ENCODE measurements at places on chromosomes 3 and 15. TPM values are rescaled to one million over a fixed set of nuclear protein-coding genes. Genes with fewer than 3 reads are reported as not detected.

DNA sequence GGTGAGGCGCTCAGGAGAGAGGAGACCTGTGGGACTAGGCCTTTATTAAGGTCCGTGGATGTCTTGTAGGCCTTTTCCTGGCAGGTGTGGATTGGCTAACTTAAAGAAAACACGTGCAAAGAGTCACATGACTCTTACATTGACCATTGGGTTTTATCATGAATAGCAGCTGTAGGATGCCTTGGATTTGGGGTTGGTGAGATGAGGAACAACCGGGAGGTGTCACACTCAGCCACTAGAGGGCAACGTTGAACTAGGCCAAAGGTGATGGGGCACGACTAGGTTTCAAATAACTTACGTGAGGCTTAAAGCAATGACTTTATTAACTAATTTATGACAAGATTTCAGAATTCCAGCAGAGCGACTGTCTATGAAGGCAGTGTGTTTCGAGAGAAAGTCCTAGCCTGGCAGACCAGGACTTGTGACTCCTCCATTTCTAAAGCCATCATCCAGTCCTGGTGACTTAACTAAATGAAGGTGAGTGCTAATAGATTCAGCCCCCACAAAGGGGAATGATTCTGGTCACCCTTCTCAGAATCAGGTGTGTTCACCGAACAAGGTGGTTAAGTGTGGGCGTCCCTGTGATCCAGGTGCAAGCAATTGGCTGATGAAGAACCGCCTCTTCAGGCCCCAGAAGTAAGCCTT is 345.6 kb downstream of the MCTP2 start:
- no peak for DNase-seq
- H3K27ac ChIP-seq: no peak overlapping the region
- H3K4me3 ChIP-seq: no peak overlapping the region
- H3K36me3 ChIP-seq: no peaks in the 10 kb centered on the region

DNA sequence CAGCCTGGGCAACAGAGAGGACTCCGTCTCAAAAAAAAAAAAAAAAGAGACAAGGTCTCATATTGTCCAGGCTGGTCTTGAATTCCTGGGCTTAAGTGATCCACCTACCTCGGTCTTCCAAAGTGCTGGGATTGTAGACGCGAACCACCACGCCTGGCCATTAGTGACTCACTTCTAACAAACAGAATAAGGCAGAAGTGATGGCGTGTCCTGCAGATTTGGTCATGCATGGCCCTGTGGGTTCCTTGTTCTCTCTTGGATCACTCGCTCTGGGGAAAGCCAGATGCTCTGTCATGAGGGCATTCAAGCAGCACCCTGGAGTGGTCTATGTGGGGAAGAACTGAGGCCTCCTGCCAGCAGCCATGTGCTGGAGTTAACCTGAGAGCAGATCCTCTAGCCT is 27.4 kb upstream of the TJP1 start:
- H3K4me3 ChIP-seq: no peak overlapping the region
- H3K4me1 ChIP-seq: no peaks in the 10 kb centered on the region
- H3K27ac ChIP-seq: no peak overlapping the region
- DNase-seq: no peak
- H3K36me3 ChIP-seq: no peaks in the 10 kb centered on the region

DNA sequence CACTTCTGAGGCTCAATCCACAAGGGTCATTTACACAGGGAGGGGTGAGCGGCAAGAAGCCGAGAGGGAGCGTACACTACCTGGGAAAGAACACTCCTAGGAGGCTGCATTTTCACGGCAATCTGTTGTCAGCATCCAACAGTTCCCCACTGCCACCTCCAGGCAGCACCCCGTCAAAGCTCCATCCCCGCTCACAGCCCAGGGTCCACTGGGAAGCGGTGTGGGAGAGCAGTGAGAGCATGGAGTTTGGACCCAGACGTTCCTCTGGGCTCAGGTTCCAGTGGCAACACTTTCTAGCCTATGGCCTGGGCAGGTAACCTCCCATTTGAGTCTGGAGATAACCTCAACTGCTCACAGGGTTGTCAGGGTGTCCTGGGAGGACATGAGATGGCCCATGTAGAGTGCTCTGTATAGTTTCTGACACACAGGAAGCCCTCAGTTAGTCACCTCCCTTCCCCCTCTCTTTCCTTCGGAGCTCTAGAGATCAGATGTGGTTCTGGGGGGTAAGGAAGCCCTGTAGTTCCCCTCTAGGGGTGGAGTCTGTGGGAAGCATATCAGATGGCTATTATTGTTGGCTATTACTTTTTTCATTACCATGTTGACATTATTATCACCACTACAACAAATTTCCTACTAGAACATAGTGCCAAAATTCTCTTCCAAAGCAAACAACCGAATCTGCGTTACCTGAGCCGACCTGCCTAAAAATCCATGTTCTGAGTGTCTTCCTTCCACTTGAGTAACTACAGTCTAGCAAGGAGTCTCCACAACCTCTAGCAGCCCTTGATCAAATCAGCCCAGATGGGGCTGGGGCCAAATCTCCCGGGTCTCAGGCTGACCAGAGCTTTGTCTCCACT is 29.1 kb downstream of the RUVBL1 start:
- no peaks in the 10 kb centered on the region for H3K27me3 ChIP-seq
- DNase-seq: no peak
- no peaks in the 10 kb centered on the region for H3K4me1 ChIP-seq
- peaks cover 26% of the 10 kb centered on the region for H3K36me3 ChIP-seq

GRCh38 chr3:72769758-72770540 is 78.3 kb downstream of the SHQ1 start:
- H3K36me3 ChIP-seq: peaks cover 4% of the 10 kb centered on the region
- no peak overlapping the region for H3K27ac ChIP-seq
- no peak overlapping the region for H3K4me3 ChIP-seq
- H3K27me3 ChIP-seq: no peaks in the 10 kb centered on the region

DNA sequence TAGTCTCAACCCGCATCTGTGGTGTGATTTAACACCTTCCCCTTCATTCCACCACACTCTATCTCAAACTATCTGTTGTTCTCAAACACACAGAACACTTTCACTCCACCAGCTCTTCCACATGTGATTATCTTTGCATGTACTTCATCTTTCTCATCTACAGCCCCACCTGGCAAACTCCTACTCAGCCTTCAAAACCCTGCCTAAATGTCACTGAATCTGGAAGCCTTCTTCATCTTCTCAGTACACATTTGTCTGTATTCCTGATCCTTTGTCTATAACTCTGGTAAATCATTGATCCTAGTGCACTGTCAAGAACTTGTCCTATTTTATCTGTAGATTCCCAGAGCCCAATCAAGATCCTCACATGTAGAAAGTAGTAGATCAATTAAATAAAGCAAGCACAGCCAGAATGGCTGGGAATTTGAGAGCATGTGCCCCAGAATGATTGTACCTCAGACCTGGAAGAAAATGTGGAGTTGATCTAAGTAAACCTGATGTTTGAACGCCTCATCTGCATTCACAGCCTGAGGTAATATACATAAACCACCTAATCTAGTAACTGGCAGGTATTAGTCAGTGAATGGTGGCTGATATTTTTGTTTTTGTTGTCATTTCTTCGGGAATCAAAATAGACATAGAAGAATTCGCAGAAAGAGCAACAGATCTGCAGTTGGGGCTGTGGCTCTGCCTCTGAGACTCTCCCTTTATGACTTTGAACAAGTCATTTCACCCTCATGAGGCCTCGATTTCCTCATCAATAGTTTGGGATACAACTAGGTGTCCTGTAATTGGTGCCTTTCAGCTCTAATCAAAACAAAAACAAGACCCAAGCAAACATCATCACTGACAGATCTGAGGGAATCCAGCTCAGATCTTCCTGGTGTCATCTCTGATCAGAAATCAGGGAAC is 28.0 kb upstream of the MAGEF1 start:
- no peak overlapping the region for H3K4me3 ChIP-seq
- H3K36me3 ChIP-seq: no peaks in the 10 kb centered on the region
- no peak for DNase-seq
- peaks cover 5% of the 10 kb centered on the region for H3K27me3 ChIP-seq

DNA sequence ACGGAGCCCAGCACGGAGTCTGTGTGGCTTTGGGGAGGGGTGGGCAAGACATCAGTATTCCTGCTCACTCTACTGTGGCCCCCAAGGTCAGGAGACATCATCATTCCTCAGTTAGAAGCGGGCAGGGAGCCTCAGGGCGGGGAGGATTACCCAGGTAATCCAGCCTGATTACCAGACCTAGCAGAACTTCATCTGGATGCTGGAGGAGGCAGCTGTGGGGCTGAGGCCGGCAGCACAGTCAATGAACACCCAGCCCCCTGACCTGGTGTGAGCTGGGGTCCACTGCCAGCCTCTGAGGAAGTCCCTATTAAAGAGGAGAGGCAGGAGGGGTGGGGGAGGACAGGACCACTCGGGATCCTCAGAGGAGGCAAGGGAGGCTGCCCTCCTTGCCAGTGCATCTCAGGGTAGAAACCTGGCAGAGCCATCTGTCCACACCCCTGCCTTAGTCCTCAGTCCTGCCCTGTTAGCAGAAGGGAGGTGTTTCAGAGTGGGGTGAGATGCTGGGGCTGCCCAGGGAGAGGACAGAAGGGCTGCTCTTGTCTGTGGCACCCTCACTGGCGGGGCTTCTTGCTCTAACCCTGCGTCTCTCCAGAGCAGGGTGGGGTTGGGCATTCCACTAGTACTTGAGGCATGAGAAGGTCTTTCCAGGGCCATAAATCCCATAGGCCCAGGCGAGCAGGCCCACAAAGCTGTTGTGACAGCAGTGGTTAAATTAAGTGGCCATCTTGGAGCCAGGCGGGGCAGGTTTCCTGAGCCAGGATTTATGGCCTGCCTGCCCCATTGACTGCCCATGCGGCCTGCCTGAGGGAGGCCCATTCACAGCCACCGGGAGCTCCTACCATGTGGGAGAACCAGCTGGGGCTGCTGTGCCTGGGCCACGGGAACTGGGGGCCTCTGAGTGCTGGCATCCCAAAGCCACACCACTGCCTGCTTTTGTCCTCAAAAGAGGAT is 82.1 kb downstream of the LINGO1 start:
- 0 out of 2 replicates have a peak, but pooled peaks cover 2% of the 10 kb centered on the region for H3K27me3 ChIP-seq
- no peaks in the 10 kb centered on the region for H3K36me3 ChIP-seq
- H3K27ac ChIP-seq: no peak overlapping the region
- H3K4me3 ChIP-seq: no peak overlapping the region

DNA sequence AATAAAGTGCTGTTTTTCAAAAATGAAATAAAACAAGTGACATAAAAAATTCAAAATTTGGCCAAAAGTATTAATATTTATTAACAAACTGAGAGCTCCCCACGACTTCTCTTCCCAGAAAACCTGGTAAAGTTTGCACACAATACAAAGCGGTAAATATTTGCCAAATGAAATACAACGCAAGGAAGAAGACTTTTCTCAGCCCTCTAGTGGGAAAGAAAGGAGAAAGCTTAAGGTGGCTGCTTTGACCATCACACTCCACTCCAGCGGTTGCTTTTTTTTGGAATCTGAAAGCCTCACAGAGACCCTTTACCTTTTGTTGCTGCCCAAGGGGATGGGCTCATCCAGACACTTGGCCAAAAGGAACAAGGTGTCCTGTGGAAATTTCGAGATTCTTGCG is 1.1 kb upstream of the GK5 start:
- H3K27me3 ChIP-seq: no peaks in the 10 kb centered on the region
- no peak overlapping the region for H3K4me3 ChIP-seq
- H3K27ac ChIP-seq: no peak overlapping the region
- no peaks in the 10 kb centered on the region for H3K36me3 ChIP-seq
- no peak for DNase-seq

DNA sequence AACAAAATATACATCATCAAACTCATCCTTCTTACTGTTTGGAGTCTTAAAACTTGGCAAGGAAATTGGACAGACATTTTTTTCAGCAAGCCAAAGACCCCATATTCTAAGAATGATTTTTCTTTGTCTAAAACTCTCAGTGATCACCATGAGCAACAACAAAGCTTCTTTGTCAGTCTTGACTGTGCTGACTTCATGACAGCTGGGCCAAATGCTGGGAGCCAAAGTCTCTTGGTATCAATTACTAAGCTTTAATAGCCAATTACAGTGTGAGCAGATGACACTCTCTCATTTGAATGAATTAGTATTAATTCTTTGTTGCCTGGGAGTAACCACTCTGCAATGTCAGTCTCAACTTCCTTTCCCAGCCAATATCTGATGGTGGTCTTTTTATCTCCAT is 48.1 kb upstream of the GK5 start:
- H3K4me3 ChIP-seq: no peak overlapping the region
- no peaks in the 10 kb centered on the region for H3K4me1 ChIP-seq
- no peaks in the 10 kb centered on the region for H3K36me3 ChIP-seq
- no peak overlapping the region for H3K27ac ChIP-seq

DNA sequence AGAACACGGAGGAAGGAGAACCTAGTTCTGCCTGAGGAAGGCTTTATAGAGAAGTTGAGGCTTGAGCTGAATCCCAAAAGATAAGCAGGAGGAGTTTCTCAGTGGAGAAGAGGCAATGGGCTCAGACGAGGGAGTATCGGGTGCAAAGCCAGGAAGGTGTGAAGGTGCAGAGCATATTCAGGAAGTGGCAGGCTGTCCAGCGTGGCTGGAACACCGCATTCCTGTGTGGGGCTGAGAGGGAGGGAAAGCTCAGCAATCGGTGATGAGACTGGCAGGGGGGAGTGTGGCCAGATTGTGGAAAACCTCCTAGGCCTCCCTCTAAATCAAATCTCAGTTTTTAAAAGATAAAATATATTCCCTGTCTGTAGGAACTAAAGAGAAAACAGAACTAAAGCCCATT is 63.0 kb downstream of the ARHGAP31 start:
- peaks cover 28% of the 10 kb centered on the region for H3K4me1 ChIP-seq
- DNase-seq: no peak
- peak overlapping the region; percentile 33 for H3K27ac ChIP-seq
- 0 out of 2 replicates have a peak overlapping the region, but pooled peaks have one; percentile 19 for H3K4me3 ChIP-seq
- H3K27me3 ChIP-seq: no peaks in the 10 kb centered on the region
- H3K36me3 ChIP-seq: no peaks in the 10 kb centered on the region

DNA sequence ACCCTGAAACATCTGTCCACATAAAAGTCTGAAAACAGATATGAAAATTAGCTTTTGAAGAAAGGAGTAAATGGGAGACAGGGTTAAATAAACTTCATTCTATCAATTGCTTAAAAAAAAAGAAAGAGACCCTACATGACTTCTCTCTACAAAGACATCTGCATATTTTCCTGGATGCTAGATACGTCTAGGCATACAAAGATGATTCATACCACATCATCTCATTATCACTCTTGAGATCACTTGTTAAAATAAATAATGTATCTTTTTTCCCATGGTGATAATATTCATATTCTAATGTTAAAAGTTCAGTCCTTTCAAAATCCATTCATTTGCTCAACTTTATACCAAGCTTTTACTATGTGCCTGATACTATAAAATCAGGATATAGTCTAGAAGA is 295.8 kb downstream of the MAGI1 start:
- H3K36me3 ChIP-seq: no peaks in the 10 kb centered on the region
- no peak for DNase-seq
- H3K27me3 ChIP-seq: no peaks in the 10 kb centered on the region
- H3K4me1 ChIP-seq: no peaks in the 10 kb centered on the region
- no peak overlapping the region for H3K4me3 ChIP-seq
- no peak overlapping the region for H3K27ac ChIP-seq

The ERC2 gene
- 0.16 TPM for total RNA-seq

The CCDC54 gene
- not detected for total RNA-seq

The STAB1 gene
- total RNA-seq: 0.46 TPM

Data from GM12878 (cell line).